ENCODE measurements at places on chromosomes 3 and 15.

GRCh38 chr3:129577925-129578786 is 28.3 kb downstream of the PLXND1 start:
- no peak for DNase-seq

GRCh38 chr3:61819861-61820260 is 258.5 kb downstream of the PTPRG start:
- DNase-seq = no peak

DNA sequence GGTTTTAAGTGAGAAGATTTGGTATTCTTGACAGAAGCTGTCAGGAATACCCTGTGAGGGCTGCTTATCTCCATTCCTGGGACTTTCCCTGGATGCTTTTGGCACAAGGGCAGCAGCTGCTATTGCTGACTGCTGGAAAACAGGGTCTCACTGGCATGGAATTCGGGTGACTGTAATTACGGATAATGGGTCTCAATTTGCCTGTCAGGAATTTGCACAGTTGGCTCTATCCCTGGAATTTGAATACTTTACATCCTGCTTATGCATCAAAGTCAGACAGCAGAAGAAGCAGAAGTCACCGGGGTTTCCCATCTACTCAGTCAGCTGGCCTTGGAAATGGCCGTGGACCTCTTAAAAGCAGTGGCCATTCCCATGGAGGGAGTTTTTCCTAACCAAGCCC is 25.9 kb upstream of the AKAP13 start:
- no peak for DNase-seq

- DNase-seq = no peak
These were observed 299.6 kb upstream of the NR2E3 start for GRCh38 chr15:71510763-71511162.

GRCh38 chr3:157261000-157261399 is 101.1 kb upstream of the CCNL1 start:
- DNase-seq = no peak

GRCh38 chr3:134148534-134148933 is 102.1 kb downstream of the RYK start:
- DNase-seq = no peak

DNA sequence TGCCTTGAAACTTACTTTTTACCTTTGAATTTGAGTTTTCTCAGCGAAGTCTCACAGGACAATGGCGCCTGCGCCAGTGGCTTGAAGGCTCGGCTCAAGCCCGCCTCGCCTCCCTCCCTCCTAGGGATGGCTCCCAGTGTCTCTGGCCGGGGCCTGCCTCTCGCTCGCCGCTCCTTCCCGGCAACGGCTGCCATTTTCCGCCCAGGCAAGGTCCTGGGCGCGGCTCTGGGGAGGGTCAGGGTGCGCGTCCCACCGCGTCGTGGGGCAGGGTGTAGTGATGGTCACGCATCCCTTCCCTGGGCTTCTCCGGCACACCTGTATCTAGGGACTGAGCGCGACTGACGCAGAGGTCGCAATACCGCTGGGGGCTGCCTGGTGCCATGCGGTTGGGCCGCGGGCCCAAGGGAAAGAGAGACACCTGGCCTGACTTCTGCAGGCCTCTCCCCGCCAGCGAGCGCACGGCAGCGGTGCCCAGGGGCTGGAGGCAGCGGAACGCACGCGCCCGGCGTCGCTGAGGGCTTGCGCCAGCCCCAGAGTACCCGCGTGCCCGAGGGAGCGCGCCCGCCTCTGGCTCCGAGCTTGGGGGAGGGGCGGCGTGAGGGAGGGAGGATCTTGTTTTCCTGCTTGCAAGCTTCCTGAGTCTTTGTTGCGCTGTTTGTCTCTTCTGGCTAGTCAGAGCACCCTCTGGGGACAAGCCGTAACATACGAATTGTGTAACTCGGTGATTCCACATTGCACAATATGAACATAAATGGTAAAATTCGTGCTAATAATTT is 20.7 kb upstream of the FEM1B start:
- DNase-seq = peak; percentile 19

DNA sequence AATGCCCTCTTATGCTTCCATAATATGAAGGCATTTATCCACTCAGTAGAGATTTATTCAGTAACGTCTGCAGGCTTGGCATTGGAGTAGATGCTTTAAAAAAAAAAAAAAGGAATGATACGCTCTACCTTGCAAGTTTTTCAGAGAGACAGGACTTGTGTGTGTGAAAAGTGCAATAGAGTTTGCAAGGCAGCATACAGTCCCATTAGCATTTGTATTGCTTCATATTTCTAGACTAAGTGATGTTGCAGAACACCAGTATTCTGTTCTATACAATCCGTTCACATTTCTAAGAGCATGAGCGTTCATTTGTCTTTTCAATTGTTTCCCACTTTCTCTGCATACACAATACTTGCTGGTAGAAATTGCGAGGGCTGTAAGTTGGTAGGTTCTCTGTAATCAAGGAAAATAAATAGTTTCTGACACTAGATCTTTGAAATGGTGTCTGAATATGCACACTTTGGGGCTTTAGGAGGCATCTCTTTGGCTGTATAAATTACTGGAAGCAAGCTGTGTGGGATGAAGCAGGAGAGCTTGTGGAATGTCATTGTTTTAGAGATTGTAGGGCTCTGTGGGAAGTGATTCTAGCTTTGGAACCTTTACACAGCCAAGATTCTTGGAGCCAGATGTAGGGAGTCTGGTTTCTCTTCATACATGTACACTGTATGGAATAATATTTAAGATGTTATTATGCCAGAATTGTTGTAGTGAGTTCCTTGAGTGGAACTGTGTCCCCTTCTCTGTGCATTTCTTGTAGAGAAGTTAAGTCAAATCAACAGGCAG is 262.7 kb downstream of the FEZF2 start:
- DNase-seq = no peak

DNA sequence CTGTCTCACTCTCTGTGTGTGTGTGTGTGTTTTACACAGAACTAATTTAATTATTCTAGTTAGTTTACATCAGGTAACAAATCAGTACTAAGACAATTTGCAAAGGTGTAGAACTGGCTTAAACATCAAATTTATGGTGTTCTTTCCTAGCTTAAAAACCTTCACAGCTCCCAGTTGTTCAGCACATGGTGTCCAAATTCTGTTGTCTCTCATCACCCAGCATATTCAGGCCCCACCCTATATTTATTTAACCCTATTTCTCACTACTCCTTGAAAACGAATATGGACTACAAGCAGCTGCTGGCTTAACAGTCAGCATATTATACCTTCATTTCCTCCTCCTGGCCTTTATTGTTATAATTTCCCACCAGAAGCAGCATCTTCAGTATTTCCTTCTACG is 1.2 kb downstream of the IL20RB start:
- no peak for DNase-seq

DNA sequence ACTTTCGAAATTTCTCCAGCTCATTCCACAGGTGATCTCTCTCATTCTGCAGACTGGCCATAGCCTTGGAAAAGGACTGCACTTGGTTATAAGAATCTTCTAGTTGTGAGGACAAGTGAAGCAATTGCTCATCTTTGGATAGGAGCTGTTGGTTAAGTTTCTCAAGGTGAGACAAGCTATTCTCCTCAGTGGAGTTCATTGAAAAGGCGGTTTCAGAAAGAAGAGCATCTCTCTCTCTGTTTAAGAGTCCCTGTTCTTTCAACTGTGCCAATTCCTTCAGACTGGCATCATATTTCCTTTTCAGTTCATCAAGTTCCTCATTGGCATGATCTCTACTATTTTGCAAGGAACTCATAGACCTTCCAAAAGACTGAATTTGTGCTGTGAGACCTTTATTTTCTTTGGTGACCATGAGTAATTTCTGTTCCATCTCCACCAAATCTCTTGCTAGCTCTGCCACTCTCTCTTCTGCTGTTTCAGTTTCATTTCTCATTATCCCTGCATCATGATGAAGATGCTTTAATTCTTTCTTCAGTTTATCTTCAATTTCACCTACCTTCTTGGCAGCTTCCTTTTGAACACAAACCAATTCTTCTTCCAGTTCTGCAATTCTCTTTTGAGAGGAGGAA is 30.2 kb upstream of the HCLS1 start:
- DNase-seq = no peak

DNA sequence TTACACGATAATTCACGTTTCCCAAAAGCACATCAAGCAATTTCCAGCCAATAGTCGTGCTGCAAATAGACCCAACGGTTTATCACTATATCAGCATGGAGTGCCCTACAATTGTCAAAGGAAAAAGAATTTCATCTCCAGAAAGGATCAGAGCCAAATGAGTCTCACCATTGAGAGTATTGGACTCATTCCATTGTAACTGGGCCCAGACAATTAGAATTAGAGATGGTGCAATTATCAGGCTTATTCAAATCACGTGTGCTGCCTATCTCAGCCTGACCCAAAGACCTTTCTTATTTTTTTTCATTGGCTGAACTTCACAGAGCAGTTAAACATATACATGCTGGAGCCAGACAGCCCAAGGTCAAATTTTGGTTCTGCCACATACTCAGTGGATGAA is 87.0 kb upstream of the LRTM1 start:
- DNase-seq = no peak

- no peak for DNase-seq
These were observed 1.9 kb downstream of the ZBTB47 start for GRCh38 chr3:42655331-42655888.

GRCh38 chr3:74801924-74802323 is 187.5 kb upstream of the CNTN3 start:
- no peak for DNase-seq

DNA sequence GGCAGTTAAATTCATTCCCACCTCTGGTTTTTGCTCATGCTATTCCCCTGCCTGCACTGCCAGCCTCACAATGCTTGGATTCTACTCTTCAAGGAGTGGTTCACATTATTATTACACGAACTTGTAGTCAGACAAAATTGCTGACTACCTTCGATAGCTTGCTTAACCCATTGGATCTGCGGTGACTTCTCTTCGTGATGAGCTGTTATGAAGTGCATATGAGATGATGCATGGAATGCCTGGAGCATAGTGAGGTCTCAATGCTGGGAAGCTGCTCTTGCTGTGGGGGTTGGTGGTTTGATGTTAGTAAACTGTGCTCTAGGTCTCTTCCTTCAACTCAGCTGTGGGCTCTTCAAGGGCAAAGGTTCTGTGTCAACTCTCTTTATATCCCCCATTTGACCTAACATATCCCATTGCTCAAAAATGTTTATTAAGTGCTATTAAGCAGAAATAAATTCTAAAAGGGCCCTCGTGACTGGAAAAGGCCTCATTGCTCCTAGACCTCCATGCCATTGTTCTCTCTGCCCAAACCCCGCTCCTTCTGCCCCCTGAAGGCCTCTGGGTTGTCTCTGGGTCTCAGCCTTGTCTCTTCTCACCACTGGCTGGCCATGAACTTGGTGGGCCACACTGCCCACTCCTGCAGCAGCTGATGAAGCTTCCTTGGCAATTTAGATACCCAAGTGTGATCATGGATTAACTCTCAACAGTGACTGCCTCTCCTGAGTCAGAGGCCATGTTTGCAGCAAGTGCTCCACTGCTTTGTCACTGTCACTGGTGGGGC is 4.5 kb upstream of the SLCO2A1 start:
- no peak for DNase-seq

DNA sequence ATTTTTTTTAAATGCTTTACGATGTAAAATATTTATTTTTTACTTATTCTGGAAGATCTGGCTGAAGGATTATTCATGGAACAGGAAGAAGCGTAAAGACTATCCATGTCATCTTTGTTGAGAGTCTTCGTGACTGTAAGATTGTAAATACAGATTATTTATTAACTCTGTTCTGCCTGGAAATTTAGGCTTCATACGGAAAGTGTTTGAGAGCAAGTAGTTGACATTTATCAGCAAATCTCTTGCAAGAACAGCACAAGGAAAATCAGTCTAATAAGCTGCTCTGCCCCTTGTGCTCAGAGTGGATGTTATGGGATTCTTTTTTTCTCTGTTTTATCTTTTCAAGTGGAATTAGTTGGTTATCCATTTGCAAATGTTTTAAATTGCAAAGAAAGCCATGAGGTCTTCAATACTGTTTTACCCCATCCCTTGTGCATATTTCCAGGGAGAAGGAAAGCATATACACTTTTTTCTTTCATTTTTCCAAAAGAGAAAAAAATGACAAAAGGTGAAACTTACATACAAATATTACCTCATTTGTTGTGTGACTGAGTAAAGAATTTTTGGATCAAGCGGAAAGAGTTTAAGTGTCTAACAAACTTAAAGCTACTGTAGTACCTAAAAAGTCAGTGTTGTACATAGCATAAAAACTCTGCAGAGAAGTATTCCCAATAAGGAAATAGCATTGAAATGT is 15.6 kb downstream of the THBS1 start:
- DNase-seq = no peak

DNA sequence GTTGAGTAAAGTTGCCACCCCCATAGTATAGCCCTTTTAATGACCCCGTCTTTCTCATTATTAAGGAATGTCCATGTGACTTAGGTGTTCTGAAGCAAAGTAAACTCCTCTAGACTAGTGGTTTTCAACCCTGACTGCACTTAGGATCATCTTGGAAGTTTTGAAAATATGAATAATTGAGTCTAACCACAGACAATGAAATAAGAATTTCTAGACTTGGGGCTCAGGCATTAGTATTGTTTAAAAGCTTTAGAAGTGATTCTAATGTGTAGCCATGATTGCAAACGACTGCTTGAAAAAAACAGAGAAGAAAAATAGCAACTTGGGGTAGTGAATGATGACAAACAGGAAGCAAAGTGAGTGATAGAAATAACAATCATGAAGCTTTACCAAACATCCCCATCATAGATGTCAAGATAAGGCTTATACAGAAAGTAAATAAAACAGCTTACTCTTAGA is 35.0 kb downstream of the ALCAM start:
- no peak for DNase-seq

- DNase-seq = no peak
These were observed 43.9 kb downstream of the SHQ1 start for GRCh38 chr3:72804361-72804760.

DNA sequence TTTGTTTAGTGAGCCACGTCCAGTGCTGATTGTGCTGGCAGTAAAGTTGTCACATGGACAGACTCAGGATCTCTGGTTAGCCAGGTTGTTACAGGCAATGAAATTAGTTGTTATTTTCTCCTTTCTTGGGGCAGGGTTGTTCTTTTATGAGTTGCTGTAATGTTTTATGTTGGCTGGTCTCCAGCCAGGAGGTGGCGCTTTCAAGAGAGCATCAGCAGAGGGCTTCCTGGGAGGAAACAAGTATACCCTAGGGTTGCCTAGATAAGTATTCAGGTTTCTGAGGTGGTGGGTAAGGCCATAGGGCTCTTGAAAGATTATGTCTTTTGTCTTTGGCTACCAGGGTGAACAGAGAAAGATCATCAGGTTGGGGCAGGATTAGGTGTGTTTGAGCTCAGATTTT is 14.5 kb upstream of the CFAP20DC start:
- no peak for DNase-seq

GRCh38 chr15:44084770-44085169 is 110.3 kb downstream of the FRMD5 start:
- DNase-seq = no peak

GRCh38 chr3:78798266-78798832 is 969.4 kb downstream of the ROBO1 start:
- DNase-seq = no peak

DNA sequence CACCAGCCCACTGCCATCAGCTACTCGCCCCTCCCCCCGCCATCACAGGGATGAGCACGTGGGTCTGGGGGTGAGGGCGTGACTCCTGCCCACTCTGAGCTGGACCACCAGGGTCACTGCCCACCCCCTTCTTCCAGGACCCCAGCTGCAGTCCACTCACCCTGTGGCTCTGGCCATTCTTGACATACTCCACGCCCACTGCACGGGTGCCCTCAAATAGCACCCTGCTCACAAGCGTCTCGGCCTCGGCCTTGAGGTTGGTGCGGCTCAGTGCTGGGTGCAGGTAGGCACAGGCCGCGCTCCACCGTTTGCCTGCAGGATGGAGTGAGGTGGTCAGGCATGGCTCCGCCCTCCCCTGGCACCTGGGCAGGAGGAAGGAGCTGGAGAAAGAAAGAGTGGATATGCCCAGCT is 23.9 kb downstream of the CHDH start:
- no peak for DNase-seq

All from T-helper 17 cell (primary cell).